CD4-positive, alpha-beta memory T cell (primary cell): ENCODE measurements at places on chromosomes 13 and 19. TPM values are rescaled to one million over a fixed set of nuclear protein-coding genes. Genes with fewer than 3 reads are reported as not detected.
A peak's percentile ranks its signal among the peaks of the same experiment; 100 is the strongest.

- no peaks in the 10 kb centered on the region for H3K27me3 ChIP-seq
- H3K4me3 ChIP-seq = no peak overlapping the region
Observed at GRCh38 chr19:57466489-57466888, 9.5 kb upstream of the VN1R1 start.

DNA sequence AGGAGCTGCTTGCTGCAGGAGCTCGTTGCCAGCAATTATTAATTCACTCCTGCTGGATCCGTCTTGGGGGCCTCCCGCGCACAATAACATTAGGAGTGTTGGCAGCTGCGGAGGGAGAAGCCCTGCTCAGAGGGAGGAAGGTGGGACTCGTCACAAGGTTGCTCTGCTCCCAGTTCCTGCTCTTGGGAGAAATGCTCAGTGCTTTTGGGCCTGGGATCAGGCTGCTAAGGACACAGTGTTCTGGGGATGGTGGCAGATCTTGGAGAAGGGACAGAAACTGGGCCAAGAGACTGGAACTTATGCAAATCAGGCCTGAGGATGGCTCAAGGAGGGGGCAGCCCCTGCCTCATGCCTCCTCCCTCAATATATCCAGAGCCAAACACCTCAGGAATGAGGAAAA lies 78.9 kb upstream of the OLFM4 start:
- no peak overlapping the region for H3K27ac ChIP-seq
- no peaks in the 10 kb centered on the region for H3K4me1 ChIP-seq
- H3K27me3 ChIP-seq = no peaks in the 10 kb centered on the region
- no peak overlapping the region for H3K4me3 ChIP-seq
- H3K36me3 ChIP-seq = no peaks in the 10 kb centered on the region
- no peak for DNase-seq

The LACC1 gene
- 4.6 TPM for total RNA-seq

The CYP4F22 gene
- total RNA-seq = 0.44 TPM

DNA sequence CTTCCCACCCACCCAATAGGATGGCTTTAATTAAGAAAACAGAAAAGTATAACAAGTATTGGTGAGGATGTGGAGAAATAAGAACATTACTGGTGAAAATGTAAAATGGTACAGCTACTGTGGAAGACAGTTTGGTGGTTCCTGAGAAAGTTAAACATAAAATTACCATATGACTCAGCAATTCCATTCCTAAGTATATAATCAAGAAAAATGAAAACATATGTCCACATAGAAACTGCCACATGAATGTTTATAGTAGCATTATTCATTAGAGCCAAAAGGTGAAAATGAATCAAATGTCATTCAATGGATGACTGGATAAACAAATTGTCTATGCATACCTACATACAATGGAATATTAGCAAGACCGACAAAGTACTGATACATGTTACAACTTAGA lies 16.9 kb downstream of the DZIP1 start:
- no peaks in the 10 kb centered on the region for H3K4me1 ChIP-seq
- H3K27me3 ChIP-seq = no peaks in the 10 kb centered on the region
- DNase-seq = no peak
- H3K4me3 ChIP-seq = no peak overlapping the region
- no peaks in the 10 kb centered on the region for H3K36me3 ChIP-seq

- DNase-seq = peak; percentile 86
- peaks cover 33% of the 10 kb centered on the region for H3K4me1 ChIP-seq
Observed at GRCh38 chr19:2097203-2097885, 629 bp downstream of the IZUMO4 start.

The ETV2 gene
- not detected for total RNA-seq

DNA sequence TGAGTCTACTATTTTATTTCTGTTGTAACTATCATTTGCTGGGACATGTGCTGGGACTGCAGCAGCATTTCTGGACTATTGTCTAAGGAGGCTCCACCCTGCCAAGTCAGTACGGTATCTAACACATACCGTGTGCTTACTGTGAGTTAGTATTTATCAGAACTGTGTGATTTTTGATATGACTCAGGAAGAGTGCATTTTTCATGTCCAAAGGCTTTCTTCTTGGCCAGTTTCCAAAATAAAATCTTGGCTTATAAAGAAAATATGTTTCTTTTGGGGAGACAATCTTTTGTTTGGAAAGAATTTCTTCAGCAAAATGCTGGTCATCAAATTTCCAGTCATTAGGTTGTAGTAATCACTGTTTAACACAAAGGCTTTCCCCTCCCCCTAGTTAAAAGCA lies 11.6 kb downstream of the PARP4 start:
- H3K4me3 ChIP-seq = no peak overlapping the region
- H3K4me1 ChIP-seq = no peaks in the 10 kb centered on the region
- H3K36me3 ChIP-seq = peaks cover 28% of the 10 kb centered on the region
- no peak for DNase-seq

DNA sequence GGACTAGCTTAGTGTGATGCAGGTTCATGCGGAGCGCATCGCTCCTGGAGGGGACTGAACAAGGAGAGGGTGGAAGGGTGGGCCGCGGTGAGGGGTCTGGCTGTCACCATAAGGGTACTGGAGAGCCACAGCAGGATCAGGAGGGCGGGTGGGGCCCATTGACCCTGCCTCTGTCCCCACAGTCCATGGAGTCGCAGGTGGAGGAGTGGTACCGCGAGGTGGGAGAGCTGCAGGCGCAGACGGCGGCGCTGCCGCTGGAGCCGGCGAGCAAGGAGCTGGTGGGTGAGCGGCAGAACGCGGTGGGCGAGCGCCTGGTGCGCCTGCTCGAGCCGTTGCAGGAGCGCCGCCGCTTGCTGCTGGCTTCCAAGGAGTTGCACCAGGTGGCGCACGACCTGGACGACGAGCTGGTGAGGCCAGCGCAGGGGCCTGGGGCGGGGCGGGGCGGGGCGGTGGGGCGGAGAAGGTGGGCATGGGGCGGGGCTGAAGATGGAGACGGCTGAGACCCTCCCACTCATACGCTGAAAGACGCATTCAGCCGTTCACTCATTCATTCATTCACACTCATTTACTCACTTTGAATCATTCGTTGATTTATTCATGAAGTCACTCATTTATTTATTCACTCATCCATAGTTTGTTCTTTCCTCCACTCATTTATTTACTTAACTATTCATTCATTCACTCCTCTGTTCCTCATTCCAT lies 27.5 kb upstream of the SHKBP1 start:
- H3K27ac ChIP-seq = no peak overlapping the region
- peak; percentile 61 for DNase-seq
- H3K27me3 ChIP-seq = peaks cover 5% of the 10 kb centered on the region
- H3K4me3 ChIP-seq = no peak overlapping the region
- no peaks in the 10 kb centered on the region for H3K36me3 ChIP-seq
- H3K4me1 ChIP-seq = peaks cover 5% of the 10 kb centered on the region

The CEACAM7 gene
- total RNA-seq = not detected

The SGCG gene
- total RNA-seq = not detected

The TEX29 gene
- 0.50 TPM for total RNA-seq

- no peak overlapping the region for H3K4me3 ChIP-seq
- no peaks in the 10 kb centered on the region for H3K27me3 ChIP-seq
- H3K36me3 ChIP-seq = no peaks in the 10 kb centered on the region
- DNase-seq = no peak
- H3K27ac ChIP-seq = no peak overlapping the region
Observed at GRCh38 chr13:35309706-35310105, 166.8 kb downstream of the MAB21L1 start.

GRCh38 chr19:40552848-40553247 lies 23.8 kb upstream of the SHKBP1 start:
- H3K27ac ChIP-seq = no peak overlapping the region
- peaks cover 5% of the 10 kb centered on the region for H3K27me3 ChIP-seq
- DNase-seq = no peak
- no peaks in the 10 kb centered on the region for H3K36me3 ChIP-seq

GRCh38 chr13:65789815-65790214 lies 1440.3 kb downstream of the PCDH9 start:
- no peaks in the 10 kb centered on the region for H3K36me3 ChIP-seq
- no peak overlapping the region for H3K4me3 ChIP-seq
- H3K27me3 ChIP-seq = no peaks in the 10 kb centered on the region
- DNase-seq = no peak
- no peak overlapping the region for H3K27ac ChIP-seq
- no peaks in the 10 kb centered on the region for H3K4me1 ChIP-seq

DNA sequence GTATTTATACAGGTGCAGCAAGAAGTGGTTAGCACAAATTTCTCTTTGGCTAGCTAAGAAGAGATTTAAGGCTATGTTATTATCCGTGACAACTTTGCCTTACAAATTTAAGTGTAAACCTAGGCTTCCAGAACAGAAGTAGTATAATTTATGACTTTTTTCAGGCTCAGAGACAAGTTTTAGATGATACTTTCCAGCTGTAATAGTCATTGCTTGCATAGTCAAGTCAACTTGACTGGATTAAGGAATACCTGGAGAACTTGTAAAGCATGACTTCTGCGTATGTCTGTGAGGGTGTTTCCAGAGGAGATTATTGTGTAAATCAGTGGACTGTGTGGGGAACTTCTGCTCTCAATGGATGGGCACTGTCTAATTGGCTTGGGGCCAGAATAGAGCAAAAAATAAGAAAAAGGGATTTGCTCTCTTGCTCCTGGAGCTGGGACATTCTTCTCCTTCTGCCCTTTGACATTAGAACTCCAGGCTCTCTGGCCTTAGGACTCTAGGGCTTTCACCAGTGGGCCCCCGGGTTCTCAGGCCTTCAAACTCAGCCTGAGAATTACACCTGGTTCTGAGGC lies 33.0 kb downstream of the CYSLTR2 start:
- no peak overlapping the region for H3K4me3 ChIP-seq
- H3K4me1 ChIP-seq = no peaks in the 10 kb centered on the region
- no peaks in the 10 kb centered on the region for H3K27me3 ChIP-seq
- no peak for DNase-seq

The ZNF112 gene
- total RNA-seq = 0.32 TPM

DNA sequence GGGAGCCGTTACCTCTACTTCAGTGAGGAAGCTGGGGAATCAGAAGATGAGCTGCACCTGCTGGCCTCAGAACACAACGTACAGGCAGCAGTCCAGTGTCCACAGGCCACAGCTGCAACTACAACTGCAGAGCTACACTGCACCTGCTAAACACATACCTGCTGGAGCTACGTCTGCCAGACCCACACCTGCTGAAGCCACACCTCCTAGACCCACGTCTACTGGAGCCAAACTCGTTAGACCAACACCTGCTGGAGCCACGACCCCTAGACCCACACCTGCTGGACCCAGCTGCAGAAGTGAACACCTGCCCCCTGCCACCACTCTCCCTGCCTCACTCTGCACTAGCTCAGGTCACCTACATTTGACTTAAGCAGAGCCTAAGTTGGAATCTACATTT lies 169.9 kb downstream of the USP12 start:
- DNase-seq = no peak
- no peaks in the 10 kb centered on the region for H3K4me1 ChIP-seq
- no peak overlapping the region for H3K27ac ChIP-seq

DNA sequence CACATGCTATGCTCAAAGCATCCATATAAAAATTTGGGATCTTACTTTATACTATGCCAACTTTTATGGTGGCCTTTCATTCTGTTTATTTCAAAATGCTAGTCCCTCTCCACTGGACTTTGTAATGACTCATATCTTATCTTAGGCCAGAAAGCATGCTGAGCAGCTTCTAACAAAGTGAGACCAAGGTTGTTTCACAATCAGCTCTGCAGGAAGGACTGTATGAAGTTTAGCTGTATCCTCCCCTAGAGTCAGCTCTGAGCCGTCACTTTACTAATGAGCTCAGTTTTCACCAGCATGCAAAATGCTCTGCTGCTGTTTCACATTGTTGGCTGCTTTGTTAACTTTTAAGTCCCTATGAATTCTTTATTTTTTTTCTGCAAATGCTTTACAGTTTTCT lies 1608.8 kb downstream of the OLFM4 start:
- no peak overlapping the region for H3K4me3 ChIP-seq
- no peaks in the 10 kb centered on the region for H3K4me1 ChIP-seq
- H3K27ac ChIP-seq = no peak overlapping the region
- H3K36me3 ChIP-seq = no peaks in the 10 kb centered on the region
- H3K27me3 ChIP-seq = no peaks in the 10 kb centered on the region

DNA sequence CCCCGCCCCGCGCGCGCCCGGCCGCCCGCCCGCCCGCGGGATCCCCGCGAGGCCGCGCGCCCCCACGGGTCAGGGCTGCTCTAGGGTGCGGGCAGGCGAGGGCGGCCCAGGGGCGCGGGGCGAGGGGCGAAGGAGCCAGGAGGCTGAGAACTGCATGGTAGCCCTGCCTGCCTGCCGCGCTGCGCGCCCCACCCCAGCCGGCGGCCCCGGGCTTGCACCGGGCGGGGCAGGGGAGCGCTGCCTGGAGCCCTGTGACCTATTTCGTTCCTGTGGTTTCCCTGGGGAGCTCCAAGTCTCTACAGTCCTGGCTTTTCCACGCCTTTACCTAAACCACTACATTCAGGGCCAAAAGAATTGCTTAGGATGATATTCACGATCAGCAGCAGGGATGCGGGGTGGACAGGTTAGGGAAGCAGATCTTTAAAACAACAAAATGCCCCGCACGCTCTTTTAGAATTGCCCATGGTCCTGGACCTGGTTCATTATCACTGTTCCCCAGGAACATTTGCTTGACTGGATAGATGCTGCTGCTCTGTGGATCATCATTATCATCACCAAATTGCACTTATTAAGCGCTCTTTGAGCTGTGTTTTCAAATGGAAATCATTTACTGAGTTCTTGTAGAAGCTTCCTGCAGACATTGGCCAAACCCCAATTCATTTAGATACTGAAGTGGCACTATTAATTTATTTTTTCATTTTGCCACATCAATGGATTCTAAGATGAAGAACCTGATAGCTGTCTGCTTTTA lies 421 bp upstream of the GPR12 start:
- no peak overlapping the region for H3K27ac ChIP-seq
- DNase-seq = no peak
- H3K4me1 ChIP-seq = peaks cover 6% of the 10 kb centered on the region
- no peaks in the 10 kb centered on the region for H3K36me3 ChIP-seq

- no peak overlapping the region for H3K27ac ChIP-seq
- no peak for DNase-seq
- no peaks in the 10 kb centered on the region for H3K36me3 ChIP-seq
- H3K4me3 ChIP-seq = no peak overlapping the region
- H3K4me1 ChIP-seq = no peaks in the 10 kb centered on the region
- H3K27me3 ChIP-seq = no peaks in the 10 kb centered on the region
Observed at GRCh38 chr19:2398735-2399305, 28.6 kb downstream of the TIMM13 start.

DNA sequence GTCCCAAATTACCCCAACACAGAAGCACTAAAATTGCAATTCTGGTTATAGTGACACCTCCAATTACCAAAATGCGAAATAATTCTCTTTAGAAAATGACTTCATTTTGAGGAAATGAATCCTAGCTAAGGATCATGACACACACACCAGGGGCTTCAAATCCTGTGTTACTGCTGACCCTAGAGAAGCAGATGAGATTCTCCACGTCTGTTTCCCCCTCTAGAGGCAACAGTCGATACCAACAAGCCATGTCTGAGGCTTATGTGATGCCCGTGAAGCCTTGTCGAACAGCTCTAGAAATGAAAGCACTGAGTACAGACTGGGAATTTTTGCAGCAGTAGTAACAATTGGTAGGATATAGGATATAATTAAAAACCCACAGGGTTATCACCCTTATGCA lies 153.6 kb upstream of the TMTC4 start:
- H3K27ac ChIP-seq = no peak overlapping the region
- H3K4me1 ChIP-seq = no peaks in the 10 kb centered on the region
- DNase-seq = no peak
- H3K4me3 ChIP-seq = no peak overlapping the region
